ENCODE measurements at places on chromosomes 4 and X.

DNA sequence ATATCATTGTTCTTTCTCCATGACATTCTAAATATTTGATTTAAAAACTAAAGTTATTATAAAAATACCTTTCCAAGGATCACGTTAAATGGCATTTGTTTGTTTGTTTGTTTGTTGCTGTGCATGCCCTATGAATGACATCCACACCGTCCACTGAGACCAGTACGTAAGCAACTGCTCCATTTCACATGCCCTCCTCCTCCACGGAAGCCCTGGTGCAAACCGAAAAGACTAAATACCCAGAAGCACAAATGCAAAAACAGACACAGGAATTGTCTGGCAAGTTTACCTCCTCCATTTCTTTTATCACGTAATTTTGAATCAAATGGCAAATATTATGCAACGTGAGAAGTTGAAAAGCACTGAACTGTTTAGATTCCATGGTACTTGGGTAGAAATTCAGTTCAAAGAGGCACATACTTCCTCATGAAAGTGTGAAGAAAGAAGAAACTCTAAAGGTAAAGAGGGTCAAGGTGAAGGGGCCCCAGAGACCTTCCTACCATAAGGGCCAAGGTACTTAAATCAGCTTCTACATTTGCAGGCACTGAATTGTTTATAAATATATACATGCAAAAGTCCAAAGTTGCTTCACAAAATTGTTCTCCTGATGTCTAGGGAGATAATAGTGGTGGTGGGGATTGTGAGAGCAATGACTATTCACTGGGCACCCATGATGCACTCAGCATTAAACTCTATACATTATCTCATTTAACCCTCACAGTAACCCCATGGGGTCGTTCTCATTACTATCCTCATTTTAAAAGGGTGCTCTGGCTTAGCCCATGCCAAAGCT is 23.4 kb downstream of the IRF2 start:
- peak; percentile 37 for ATAC-seq

- ATAC-seq: no peak
Measured at GRCh38 chrX:118049713-118050112, 66.9 kb downstream of the KLHL13 start.

DNA sequence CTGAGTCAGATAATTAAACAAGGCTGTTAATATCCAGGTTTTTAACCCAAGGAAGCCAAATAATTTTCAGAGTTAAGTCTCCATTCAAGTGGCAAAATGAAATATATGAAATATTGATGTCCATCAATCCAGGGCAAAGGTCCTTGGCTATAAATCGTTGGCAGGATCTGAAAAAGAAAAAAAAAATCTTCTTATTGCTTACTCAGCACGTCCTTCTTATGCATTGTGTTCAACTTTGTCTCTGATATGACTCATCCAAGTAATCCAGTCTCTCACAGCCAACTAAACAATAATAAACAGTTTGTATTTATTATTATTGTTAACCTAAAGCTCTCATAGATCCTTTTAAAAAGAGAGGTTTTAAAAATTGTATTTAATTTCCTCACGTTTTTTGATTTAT is 851.2 kb downstream of the ADGRL3 start:
- ATAC-seq: no peak

GRCh38 chrX:118528071-118528737 is 32.6 kb downstream of the DOCK11 start:
- no peak for ATAC-seq

DNA sequence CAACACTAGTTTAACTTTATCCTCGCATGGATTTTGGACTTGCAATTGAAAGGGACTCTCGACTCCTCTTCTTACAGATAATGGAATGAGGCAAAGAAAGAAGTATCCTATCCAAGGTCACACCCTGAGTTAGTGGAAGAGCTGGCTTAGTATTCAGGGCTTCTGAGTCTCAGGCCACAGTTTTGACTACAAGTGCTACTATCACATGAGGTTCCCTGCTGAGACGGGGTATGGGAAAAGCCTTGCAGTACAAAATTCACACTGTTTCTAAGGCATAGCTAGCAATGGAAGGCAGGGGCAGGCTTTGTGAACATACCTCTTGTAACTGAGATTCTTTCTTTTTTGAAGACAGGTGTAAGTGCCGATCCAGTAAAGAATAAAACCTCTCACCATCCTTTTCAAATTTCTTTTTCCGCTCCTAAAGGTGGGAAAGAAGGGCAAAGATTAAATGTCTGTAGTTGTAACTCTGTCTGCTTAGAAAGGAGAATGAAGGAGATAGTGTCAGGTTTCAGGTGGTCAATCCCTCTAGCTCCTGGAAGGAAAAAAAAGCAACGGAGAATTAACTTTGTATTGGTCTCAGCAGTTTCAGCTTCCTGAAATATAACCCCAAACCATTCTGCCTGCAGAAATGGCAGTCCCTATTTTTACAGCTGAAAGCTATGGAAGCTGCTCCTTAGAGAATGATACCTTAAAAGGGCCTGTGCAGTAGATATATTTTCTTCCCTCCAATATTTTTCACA is 199.0 kb downstream of the OPHN1 start:
- no peak for ATAC-seq

- ATAC-seq: peak; percentile 78
Measured at GRCh38 chr4:174398728-174399127, 115.0 kb downstream of the CEP44 start.

DNA sequence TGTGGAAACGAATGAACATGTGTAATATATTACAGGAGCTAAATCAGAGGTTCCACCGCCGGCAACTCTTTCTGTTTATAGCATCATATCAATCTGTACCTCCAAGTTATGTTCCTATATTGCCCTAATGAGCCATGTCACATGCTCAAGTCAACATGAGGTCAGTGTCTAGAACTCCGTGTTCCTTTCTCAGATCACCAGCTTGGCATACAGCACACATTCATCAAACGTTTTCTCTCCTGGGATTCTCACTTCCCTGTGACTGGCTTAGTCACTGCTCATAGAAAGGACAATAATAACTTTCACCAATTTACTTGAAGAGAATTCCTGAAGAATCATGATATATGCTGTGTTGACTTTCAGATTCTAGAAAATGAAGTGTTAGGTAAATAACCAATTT is 532.0 kb upstream of the SPANXN1 start:
- ATAC-seq: peak; percentile 36

- ATAC-seq: no peak
Measured at GRCh38 chr4:158201876-158202275, 8.4 kb upstream of the TMEM144 start.

GRCh38 chr4:26819026-26819425 is 41.6 kb upstream of the STIM2 start:
- ATAC-seq: no peak

GRCh38 chrX:24790166-24790565 is 96.4 kb downstream of the POLA1 start:
- no peak for ATAC-seq

- ATAC-seq: no peak
Measured at GRCh38 chr4:15339737-15340136, 88.1 kb upstream of the C1QTNF7 start.

- ATAC-seq: no peak
Measured at GRCh38 chrX:44232081-44232480, 111.4 kb downstream of the EFHC2 start.

- ATAC-seq: no peak
Measured at GRCh38 chr4:139647184-139647583, 18.4 kb upstream of the MGST2 start.

DNA sequence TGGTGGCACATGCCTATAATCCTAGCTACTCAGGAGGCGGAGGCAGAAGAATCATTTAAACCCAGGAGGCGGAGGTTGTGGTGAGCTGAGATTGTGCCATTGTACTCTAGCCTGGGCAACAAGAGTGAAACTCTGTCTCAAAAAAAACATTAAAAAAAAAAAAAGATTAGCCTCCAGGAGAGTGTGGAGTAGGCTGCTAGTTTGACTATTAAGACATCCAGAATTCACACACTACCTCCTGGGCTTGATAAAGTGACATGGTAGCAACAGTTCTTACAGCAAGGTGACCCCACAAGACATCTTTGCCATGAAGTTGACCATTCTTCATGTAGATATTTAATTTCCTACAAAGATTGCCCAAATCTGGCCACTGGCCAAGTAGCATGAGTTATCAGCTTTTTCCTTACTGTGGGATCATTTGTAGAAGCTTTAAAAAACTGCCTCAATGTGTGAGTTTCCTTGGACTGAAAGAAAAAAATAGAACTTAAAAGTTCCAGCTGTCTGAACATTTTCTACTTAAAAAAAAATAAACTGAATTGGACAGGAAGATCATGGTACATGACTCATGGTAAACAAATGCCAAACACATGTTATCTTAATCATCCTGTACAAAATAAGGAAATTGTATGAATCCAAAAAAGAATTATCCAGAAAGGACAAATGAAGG is 35.3 kb upstream of the SPRY1 start:
- peak; percentile 28 for ATAC-seq

DNA sequence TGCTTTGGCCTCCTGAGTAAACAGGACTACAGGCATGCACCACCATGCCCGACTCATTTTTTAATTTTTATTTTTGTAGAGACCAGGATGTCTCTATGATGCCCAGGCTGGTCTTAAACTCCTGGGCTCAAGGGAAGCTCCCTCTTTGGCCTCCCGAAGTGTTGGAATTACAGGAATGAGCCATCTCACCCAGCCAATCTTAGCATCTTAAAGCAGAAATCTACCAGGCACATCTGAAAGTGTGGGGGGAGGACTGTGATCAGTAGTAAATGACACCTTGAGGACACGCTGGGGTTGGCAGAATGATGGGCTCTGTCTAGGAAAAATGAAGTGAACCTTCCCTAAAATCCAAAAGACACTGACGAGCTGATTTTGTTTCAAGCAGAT is 149.2 kb downstream of the SPATA18 start:
- ATAC-seq: no peak

DNA sequence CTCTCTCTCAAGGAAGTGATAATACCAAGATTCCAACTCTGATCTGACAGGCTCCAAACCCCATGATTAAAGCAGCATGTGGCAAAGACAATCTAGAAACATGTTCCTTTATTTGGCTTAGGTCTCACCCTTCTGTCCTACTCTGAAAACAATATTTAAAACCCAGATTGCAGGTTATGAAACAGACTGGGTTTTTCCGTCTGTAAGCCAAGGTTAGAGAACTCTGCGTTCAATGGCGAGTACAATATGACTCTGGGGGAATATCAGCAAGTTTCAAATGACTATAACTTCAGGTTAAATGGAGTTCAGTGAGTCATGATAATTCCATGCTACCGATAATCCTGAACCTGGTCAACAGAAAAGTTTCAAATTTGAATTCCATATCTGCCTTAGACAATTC is 50.8 kb downstream of the ANAPC10 start:
- ATAC-seq: no peak

DNA sequence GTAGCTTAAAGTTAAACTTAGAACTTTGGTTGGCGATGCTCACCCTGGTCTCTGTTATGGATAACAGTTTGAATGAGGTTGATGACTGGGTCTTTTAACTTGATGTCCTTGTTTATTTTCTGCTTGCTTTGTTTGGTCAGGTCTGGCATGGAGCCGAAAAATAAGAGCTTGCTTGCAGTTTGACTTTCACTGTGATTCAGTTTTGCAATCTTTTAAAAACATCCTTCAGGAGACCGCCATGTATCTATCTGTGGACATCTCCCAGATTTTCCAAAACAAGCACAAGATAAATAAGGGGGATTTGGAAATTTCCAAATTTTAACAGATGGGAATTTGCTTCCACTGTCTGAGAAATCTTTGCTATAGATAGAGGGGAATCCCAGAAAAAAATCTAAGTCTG is 246.7 kb downstream of the PALLD start:
- no peak for ATAC-seq

GRCh38 chr4:158170691-158171561 is 1.9 kb downstream of the GASK1B start:
- peak; percentile 17 for ATAC-seq

GRCh38 chrX:121337816-121338215 is 290.4 kb downstream of the GLUD2 start:
- ATAC-seq: no peak

GRCh38 chr4:185654311-185654710 is 119.0 kb upstream of the PDLIM3 start:
- no peak for ATAC-seq

DNA sequence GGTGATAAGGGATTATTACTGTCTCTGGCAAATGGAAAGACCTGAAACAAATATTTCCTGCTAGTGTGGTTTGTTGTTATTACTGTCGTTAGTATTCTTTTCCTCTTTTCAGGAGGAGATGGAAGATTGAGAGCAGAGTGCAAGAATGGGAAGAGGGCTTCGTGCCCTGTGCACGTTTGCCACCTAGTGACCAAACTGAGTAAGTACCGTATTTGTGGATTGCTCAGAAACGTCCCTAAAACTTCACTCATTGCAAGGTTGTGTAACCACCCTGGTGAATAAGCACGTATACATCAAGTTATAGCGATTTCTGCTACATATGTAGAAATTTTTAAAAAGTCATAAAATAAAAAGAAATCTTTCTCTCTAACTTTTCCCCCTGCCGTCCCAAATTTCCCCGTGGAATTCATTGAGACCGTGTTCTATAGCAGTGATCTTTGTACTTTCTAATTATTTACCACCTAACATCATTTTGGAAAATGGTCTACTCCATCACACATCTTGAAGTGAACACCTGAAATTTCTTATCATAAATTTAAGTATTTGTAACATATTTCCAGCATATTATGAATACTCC is 24.3 kb downstream of the LINC00632 start:
- peak; percentile 75 for ATAC-seq

DNA sequence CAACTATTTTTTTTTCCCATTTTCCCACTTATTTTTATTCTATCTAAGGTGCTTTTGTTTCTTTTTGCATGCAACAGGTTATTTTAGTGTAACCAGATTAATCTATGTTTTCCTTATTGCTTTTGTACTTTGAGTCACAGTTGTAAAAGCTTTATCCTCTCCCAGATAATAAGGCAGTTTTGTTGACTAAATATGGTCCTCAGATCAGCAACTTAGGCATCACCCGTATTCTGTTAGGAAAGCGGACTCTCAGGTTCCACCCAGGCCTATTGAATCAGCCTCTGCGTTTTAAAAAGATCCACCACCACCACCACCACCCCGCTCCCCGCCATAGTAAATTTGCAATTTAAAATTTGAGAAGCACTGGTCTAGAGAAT is 58.6 kb upstream of the USP9X start:
- ATAC-seq: peak; percentile 47

- ATAC-seq: peak; percentile 43
Measured at GRCh38 chrX:16654093-16654492, 4.1 kb downstream of the S100G start.

Data from motor neuron (in vitro differentiated cells).